Neural crest cell (in vitro differentiated cells): ENCODE measurements at places on chromosomes 1 and 21. TPM values are rescaled to one million over a fixed set of nuclear protein-coding genes. Genes with fewer than 3 reads are reported as not detected.

DNA sequence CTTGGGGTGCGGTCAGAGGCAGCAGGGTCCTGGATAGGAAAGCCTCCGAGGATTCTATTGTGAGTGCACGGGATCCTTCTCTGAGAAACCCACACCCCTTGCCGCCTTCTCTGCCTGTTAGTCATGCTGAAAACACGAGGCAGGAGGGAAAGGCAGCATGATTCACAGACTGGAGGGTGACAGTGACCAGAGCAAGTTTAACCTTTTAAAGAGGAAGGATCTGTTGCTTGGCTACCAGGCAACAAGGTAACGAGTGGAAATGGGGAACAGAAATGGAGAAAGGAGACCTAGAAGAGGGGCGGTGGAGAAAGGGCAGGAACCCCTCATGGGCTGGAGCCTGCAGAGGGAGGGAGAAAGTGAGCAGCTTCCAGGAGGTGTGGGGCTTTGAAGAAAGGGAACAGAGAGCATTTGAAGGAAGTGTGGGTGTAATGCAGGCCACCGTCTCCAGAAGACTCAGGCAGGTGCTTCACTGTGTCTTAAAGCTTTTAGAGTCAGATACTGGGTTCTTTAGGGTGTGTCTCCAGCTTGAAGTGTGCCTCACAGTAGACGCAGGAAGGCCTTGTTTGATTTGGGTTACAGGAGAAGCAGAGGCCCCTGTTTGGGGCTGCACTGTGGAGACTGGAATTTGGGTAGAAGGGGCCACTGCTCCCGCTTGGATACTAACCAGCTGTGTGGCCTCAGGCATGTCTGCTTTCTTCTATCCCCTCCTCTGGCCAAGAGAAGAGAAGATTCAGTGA lies 19.1 kb downstream of the OPTC start:
- no peak for DNase-seq

GRCh38 chr1:40183055-40183710 lies 22.0 kb downstream of the RLF start:
- no peak for DNase-seq

SYT2 gene
- 2.3 and 2.6 TPM in 2 replicates for total RNA-seq

- no peak for DNase-seq
Measured at GRCh38 chr1:25183126-25183980, 48.9 kb downstream of the SYF2 start.

DNA sequence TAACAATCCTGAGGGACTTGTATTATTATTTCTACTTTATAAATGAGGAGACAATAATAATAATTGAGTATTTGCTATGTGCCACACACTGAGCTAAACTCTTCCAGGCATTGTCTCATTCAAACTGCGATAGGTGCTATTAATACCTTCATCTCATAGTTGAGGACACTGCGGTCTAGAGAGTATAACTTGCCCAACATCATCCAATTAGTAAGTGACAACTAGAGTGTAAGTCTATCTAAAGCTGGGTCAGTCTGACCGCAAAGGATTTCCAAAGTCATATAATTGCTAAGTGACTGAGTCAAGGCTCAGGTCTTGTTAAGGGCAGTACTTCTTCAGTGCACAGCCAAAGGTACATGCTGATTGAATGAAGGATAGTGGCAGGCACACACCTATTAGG lies 9.7 kb downstream of the BCL9 start:
- no peak for DNase-seq

GRCh38 chr1:76210160-76210559 lies 135.6 kb downstream of the ST6GALNAC3 start:
- no peak for DNase-seq

DNA sequence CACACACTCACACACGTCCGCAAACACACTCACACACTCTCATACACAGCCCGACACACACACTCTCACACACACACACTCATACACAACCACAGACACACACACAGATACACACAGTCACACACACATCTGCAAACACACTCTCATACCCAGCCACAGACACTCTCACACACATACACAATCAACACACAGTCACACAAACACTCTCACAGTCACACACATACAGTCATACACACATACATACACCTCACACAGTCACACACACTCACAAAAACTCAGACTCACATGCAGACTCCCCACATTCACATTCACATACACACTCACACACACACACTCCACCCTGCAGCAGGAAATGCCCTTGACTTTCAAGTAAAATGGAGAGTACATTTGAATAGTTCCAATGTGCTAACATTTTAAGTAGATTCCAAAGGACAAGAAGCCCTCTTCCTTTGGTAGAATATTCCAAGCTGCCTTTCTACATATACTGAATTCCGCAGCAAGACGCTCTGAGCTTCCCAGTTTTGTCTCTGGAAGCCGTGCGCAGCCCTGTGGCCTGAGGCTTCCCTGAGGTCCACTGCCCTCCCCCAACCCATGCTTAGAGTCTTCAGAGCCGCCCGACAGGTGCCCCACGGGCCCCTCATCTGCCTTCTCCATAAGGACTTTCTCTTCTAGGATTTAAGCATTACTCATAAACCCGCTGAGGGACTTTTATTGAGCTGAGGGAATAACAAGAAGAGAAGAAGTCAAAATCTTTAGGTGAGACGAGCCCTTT lies 9.7 kb downstream of the BATF3 start:
- DNase-seq, result no peak

DNA sequence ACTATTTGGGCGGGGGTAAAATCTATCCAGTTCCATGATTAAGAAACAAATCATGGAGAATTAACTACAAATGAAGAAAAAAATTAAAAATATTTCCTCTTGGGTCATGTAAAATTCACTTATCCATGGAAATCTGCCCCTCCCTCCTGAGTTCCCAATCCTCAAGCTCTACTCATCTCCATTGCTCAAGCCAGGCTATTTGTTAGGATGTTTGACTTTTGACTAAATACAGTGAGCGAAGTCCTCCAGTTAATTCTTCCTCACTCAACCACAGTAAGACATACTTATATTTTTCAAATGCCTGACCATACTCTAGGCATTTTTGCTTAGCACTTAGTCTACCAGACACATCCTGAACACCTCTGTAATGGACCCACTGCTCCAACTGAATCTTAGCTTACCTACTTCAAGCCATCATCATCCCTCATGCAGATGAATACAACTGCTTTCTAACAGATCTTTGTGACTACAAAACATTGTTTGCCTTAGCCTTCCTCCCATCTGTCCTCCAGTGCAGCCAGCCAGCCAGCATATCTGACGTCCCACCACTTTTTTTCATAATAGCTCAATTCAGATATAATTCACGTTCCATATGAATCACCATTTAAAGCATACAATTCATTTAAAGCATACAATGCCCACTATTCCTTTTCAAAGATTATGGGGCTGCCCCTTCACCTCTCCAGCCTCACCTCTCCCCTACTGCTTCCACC lies 154.2 kb downstream of the RERE start:
- DNase-seq, result no peak

DNA sequence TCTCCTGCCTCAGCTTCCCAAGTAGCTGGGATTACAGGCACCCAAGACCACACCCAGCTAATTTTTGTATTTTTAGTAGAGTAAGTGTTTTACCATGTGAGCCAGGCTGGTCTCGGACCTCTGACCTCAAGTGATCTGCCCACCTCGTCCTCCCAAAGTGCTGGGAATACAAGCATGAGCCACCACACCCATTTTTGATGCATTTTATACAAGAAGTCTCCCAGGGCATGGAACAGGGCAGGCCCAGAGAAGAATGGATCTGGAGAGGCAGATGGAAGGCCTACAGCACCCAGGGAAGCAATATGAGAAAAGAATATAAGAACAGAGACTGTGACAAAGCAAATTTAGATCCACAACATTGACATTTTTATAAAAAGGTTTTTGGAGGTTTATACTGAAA lies 18.8 kb upstream of the IFNAR1 start:
- no peak for DNase-seq

DNA sequence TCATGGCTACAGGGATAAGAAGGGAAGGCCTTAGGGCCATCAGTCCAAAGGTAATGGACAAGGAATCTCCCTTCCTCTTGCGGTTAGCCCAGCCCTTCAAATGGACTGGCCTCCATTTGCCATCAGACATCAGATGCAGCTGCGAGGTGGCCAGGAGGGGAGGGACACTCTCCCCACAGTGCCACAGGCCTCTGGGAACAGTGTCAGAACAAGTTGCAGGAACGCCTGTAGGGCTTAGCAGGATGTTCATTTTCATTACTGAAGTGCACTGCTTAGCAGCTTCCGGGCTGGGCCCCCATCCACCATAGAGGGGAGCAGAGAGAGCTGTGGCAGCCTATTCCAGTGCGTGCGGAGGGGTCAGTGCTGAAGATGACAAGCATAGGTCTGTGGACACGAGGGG lies 127.5 kb downstream of the GALNT2 start:
- no peak for DNase-seq

- no peak for DNase-seq
Measured at GRCh38 chr21:43267391-43268085, 98.7 kb downstream of the CRYAA start.
